Right kidney (tissue), 9 donors: ENCODE measurements at places on chromosomes 1 and 21.

DNA sequence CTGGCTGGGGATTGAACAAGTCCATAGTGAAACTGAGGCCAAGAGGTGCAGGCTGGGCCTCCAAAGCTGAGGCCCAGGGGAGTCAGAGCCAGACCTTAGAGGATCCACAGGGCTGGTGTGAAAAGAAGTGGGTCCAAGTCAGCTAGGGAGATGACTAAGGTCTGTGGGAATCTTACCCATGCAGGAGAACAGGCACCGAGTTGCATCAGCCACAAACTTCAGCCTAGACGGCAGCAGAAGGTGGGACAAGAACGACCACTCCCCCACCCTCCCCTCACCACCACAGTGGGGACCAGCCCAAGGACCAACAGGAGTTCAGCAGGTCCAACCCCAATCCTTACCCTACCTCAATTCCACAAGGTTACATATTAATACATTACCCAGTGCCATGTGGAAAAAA, 282.3 kb downstream of the TTLL7 start:
- DNase-seq, result no peak

- no peak for DNase-seq
These were observed 9.1 kb downstream of the TMEM9 start for GRCh38 chr1:201145132-201145531.

DNA sequence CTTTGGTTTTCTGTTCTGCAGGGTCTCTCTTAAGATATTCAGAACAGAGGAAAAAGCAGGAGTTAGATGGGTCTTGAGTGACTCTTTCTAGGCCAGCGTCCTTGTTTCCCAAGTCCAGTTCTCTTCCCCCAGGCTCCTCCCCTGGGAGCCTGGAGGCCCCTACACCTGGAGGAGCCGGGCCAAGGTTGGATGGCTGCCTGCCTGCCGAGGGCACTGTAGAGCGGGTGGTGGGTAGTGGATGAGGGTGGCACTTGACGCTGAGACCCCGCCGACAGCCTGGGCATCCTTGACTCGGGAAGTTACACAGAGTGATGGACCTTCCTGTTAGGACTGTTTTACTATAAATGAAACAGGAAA, 17.4 kb upstream of the KANK4 start:
- DNase-seq, result peak; percentile 31

DNA sequence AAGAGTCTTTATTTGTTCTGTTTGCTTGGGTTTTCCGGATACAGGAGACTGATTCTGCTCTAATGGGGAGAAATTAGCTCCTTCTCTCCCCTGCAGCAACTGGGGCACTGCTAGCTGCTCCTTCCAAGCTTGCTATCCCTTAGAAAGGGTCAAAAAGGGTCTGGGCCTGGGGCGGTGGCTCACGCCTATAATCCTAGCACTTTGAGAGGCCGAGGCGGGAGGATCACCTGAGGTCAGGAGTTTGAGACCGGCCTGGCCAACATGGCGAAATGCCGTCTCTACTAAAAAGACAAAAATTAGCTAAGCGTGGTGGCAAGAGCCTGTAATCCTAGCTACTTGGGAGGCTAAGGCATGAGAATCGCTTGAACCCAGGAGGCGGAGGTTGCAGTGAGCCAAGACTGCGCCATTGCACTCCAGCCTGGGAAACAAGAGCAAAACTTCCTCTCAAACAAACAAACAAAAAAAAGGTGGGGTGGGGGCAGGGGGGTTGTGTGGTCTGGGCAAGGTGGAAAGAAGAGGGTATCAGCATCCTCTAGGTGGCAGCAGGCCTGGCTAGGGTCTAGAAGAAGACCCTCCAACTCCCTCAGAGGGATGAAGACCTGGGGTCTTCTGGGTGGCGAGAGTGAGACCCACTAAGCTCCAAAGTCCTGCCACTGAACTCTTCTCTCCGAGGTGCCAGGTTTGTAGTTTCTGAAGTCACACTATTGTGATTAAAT, 15.4 kb upstream of the TBX15 start:
- DNase-seq, result no peak

GRCh38 chr1:54842963-54843362, 41.8 kb upstream of the TTC22 start:
- DNase-seq, result no peak

DNA sequence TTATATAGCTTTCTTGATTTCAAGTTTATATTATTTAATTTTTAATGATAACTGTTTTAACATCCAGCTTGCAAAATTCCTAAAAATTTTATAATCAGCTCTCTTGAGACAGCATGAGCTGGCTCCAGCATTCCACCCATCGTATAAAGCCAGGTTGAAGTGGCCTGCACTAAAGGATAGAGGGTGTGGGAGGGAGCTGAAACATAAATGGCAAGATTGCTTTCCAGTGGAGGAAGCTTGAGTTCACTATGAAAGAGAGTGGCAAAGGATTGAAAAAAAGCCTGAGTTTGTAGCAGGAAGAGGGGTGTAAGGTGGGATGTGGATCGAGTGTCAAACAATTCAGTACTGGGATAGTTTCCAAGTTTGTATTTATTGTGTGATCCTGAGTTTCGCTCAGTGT, 48.5 kb upstream of the ZNF644 start:
- no peak for DNase-seq

- DNase-seq, result peak; percentile 60
These were observed 183.0 kb downstream of the HIVEP3 start for GRCh38 chr1:41735631-41736260.

- peak; percentile 24 for DNase-seq
These were observed 220.5 kb upstream of the B3GALT2 start for GRCh38 chr1:193406901-193407300.

- DNase-seq, result no peak
These were observed 13.5 kb downstream of the VANGL1 start for GRCh38 chr1:115655306-115655663.

- DNase-seq, result no peak
These were observed 3.4 kb upstream of the MYBPH start for GRCh38 chr1:203178821-203179666.

DNA sequence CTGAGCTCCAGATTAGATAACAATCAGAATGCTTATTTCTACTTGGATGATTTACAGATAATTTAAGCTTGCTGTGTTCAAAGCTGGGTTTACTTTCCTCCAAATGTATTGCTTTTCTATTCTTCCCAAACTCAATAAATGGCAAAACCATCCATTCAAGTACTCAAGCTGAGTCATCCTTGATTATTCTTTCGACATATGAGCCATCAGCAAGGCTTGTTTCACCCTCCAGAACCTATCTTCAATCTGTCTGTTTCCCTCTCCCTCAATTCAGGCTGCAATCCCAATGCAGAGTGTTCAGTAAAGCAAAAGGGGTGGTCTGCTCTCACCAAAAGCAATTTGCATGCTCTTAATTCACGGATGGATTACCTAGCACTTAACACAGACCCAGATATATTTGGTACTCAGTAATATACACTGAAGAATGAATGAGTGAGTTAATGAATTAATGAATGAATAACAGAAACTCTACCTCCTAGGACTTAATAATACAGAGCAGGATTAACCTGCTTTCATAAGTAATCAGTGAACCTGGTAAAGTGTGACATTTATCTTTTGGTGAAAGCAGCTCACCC, 41.9 kb downstream of the DDR2 start:
- DNase-seq, result no peak

DNA sequence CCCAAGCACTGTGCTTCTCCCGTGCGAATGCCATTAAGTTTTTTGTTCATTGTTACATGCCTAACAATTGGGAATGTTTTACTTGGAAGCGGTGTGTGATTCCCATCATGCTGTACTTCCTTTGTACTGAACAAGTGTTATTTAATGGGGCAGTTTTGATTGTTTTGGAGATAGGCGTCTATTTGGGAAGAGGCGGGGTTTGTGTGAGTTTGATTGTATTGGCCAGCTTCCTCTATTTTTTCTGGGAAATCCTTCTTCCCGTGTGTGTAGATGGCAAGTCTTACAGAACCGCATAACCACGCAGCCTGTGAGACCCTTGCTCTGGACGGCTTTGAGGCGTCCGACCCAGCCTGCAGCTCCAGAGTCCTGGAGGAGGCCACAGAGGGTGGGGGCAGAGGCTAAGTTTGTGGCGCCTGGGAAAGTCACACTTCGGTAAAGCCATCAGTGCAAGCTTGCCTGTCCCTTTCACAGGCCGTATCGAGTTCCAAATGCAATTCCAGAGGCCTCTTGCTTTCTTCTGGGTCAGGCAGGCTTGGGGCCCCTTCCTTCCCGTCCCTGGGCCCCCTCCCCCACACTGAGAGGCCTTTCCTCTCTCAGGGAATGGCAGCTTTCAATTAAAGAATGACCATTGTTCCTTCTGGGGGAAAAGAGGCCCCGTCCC, 210.3 kb downstream of the TOMM20 start:
- DNase-seq, result peak; percentile 78

- no peak for DNase-seq
These were observed 364.7 kb downstream of the LMX1A start for GRCh38 chr1:164991763-164992314.

DNA sequence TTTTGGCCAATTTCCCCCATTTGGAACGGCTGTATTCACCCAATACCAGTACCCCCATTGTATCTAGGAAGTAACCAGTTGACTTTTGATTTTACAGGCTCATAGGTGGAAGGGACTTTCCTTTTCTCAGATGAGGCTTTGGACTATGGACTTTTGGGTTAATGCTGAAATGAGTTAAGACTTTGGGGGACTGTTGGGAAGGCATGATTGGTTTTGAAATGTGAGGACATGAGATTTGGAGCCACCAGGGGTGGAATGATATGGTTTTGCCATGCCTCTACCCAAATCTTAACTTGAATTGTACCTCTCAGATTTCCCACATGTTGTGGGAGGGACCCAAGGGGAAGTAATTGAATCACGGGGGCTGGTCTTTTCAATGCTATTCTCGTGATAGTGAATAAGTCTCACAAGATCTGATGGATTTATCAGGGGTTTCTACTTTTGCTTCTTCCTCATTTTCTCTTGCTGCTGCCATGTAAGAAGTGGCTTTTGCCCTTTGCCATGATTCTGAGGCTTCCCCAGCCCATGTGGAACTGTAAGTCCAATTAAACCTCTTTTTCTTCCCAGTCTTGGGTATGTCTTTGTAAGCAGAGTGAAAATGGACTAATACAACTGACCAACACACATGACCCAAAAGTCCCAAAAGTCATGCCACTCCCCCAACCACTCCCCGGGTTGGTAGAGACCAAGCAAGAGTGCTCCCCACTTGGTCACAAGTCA, 35.4 kb upstream of the ZNF496 start:
- no peak for DNase-seq

DNA sequence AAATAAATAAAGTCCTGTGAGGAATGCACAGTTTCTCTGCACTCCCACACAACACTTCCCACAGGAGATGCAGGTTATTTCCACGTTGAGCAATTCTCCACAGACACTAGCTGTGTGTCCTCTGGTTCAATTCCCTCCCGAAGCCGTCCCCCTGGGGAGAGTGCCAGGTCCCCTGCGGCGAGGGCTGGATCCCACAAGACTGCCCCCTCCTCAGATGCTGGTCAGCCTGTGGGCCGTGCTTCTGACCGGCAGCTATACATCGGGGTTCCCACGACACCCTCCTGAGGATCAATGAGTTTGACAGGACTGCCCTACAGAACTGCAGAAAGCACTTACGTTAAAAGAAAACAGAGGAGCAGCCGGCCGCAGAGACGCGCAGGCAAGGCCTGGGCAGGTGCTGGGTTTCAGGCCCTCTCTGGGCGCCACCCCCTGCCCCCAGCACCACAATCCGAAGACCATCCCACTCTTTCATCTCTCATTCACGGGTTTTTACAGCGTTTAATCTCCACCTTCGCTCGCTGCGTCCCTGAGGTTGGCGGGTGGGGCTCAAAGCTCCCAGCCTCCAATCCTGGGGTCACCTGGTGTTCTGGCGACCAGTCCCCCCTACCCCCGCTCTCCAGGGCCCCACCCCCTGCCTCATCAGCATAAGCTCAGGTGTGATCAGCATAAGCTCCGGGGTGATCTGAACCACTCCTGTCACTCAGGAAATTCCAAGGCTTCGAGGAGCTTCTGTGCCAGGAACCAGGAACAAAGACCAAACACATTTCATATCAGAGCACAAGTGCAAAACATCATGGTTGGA, 9.3 kb downstream of the SLC35E2B start:
- DNase-seq, result no peak

DNA sequence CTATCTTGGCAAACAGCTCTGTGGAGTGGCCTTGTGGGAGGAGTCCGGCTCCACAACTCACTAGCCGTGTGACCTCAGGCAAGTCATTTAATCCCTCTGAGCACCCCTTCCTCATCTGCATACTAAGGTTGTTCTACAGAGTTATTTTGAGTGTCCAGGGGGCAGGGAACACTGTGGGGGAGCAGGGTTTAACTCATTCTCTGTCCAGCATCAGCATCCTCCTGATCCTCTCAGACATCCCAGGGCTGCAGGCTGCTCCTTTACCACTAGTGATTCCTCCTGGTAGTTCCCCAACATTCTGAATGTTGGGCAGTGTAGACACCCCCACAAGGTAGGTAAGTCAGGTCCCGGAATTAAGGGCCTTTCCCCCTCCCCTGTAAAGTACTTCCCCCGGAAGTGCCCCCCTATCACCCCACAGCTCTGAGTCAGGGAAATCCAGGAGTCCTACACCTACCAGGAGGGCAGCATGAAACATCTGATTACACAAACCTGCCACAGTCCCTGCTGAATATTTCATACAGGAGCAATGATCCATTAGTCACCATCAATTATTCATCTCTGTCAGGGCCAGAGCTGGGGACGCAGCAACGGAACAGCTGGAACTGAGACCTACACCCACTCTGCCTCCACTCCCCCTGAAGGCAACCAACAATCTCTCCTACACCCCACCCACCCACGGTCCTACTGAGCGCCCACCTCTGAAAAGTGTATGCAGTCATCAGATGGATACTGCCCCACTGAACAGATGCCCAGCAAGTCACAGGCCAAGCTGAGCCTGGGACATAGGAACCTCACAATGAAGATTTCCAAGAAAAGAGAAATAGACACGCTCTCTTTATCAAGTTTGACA, 20.5 kb downstream of the SYT2 start:
- no peak for DNase-seq

DNA sequence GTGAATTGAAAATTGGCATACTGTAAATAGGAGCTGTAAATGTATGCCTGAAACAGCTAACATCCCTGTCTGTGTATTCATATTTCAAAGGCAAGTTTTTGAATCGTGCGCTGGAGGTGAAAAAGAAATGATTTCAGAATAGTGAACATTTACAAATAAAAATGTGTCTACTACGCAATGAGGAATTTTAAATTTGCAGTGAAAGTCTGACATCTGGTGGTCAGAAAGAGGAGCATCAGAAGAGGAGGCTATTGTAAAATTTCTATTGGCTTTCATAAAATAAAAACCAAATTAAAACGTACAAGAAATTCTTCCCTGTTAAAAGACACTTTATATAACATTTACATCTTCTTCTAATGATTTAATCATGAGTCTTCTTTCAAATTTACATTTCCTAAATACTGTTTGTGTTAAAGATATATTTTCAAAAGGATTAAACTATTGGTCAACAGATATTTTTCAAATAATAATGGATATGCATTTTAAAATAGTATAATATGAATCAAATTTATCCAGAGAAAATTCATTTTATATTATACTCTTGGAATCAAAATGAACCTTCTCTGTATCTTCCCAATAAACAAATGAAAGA, 113.7 kb upstream of the RRP15 start:
- no peak for DNase-seq

DNA sequence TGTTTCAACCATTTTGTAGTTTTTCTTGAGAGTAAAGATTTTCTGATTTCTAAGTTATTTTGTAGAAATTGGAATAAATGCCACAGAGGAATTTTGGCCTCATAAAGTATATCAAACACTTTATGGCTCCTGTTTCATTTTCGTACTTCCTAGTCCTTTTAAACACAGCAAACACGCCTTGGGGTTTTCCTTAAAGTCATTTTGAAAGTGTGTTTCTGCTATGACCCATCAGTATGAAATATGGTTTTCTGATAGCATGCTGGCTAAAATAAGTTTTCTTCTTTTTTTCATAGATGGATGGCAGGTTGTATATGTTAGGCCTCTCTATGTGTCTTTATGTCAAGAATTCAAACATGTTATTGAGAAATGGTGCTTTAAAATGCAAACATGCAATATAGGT, 940.1 kb upstream of the TMPRSS15 start:
- no peak for DNase-seq
